ENCODE measurements at places on chromosomes 13 and 19.

GRCh38 chr13:64413529-64413928 is 2816.6 kb downstream of the PCDH9 start:
- DNase-seq, result no peak

DNA sequence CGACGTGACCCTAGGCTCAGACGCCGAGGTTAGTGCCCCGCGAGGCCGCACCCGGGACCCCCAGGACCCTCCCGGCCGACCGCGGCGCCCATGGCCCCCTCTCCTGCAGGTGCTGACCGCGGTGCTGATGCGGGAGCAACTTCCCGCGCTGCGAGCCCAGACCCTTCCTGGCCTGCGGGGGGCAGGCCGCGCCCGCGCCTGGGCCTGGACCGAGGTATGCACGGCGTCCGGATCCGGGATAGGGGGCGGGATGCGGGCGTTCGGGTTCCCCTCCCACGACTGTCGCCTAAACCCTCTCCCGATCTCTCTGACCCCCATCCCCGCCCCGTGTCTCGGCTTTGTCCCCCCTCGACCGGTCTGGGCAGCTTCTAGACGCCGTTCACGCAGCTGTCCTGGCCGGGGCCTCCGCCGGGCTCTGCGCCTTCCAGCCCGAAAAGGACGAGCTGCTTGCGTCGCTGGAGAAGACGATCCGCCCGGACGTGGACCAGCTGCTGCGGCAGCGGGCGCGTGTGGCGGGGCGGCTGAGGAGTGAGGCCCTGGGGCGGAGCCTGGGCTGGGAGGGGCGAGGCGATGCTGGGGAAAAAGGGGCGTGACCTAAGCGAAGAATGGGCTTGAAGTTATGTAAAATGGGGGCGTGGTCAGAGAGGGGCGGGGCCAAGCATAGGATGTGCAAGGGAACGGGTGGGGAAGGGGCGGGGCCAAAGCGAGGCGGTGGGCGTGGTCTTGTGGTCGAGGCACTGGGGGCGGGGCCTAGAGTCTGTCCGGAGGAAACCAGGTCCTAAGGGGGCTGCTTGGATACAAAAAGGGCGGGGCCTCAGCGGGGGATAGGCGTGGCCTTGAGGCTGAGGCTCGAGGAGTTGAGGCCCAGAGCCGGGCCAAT is 16.0 kb upstream of the COLGALT1 start:
- no peak for DNase-seq

DNA sequence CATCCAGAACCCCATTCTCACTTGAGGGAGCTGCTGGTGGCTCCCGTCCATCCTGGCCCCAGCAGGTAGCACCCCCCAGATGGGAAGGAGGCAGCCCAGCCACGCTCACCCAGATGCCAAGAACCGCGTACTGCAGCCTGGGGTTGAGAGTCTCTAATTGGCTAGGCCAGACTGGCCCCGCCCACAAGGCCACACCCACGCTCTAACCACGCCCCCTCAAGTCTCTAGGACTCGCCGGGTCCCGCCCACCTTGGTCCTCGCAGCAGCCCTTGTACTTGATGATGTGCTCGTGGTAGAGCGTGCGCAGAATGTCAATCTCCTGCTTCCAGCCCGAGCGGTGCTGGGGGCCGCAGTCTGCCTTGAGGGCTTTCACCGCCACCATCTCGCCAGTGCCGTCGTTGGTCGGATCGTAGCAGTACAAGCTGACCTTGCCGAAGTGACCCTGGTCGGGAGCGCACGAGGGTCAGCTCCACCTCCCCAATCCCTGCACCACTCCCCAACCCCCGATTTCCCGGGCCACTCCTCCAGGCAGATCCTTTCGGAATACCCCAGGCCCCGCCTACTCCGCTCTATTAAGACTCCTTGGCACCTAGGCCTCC is 14.5 kb upstream of the ICAM3 start:
- DNase-seq, result no peak

GRCh38 chr13:26220575-26220974 is 1.5 kb downstream of the RNF6 start:
- DNase-seq, result no peak

DNA sequence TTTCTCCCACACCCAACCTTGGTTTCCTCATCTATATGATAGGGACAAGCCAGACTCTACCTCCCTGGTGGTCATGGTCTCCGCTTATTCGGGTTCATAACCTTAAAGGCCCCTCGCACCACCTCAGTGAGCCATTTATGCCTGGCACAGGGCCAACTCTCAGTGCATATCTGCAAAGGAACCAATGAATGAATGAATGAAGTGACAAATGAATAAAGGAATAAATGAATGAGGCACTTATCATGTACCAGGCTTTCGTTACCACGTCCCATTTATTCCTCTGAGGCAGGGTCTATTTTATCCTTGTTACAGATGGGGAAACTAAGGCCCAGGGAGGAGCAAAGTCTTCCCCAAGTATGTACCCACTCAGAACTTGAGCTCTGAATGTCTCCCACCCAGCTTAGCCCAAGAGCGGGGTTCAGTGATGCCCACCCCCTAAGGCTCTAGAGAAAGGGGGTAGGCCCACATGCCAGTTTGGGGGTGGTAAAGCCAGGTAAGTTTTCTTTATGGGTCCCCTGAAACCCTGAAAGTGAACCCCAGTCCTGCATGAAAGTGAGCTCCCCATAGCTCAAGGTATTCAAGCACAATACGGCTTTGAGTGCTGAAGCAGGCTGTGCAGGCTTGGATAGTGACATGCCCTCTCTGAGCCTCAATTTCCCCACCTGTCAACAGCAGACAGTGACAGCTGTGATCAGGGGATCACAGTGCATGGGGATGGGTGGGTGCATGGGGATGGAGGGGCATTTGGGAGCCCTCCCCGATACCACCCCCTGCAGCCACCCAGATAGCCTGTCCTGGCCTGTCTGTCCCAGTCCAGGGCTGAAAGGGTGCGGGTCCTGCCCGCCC is 490 bp upstream of the SLC5A5 start:
- no peak for DNase-seq

GRCh38 chr19:37950471-37951175 is 43.6 kb downstream of the SIPA1L3 start:
- DNase-seq, result no peak

DNA sequence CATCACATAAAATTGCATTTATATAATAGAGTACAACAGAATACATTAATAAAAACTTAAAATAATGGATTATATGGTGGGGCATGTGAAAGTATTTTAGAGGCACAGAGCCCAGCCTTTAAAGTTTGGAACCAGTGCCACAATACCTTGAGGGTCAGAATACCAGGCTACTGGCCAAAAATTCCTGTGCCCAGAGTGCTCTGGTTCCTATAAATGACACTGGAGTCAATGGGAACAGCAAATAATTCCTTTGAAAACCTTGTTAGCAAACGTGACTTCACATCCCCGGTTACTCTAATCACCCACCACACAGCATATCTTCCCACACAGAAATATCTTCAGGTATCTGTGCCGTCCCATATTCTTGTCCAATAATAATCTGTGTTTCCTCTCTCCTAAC is 1242.6 kb downstream of the DIAPH3 start:
- no peak for DNase-seq

- DNase-seq, result no peak
Measured at GRCh38 chr13:31064636-31065035, 97.1 kb downstream of the HSPH1 start.

- DNase-seq, result no peak
Measured at GRCh38 chr13:42561752-42562467, 12.0 kb upstream of the TNFSF11 start.

DNA sequence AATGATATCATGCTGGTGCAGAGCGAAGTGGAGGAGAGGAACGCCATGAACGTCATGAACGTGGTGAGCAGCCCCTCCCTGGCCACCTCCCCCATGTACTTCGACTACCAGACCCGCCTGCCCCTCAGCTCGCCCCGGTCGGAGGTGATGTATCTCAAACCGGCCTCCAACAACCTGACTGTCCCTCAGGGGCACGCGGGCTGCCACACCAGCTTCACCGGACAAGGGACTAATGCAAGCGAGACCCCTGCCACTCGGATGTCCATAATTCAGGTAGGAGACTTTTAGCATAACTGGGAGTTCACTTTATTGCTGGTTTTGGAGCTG is 3.3 kb downstream of the PCDH17 start:
- DNase-seq, result no peak

DNA sequence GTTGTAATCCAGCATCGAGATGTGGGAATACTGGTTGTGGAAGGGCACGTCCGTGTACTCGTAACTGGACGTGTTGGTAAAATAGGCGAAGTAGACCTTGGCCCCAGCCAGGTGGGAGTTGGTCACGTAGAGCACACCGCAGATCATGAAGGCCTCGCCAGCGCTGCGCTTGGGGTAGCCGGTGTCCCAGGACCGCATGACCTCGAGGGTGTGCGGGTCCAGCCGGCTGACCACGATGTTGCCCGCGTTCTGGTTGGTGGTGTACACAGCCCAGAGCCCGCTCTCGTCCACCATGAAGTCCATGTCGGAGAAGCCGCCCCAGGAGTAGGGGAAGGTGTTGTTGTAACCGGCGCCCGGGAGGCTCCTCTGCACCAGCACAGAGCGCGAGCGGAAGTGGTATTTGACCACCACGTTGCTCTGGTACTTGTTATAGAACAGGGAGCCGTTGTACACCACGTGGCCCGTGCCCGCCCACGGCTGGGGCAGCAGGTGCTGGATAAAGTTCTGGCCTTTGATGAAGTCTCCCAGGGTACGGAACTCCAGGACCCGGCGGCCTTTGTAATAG is 19.2 kb downstream of the PIN1 start:
- DNase-seq, result no peak

- no peak for DNase-seq
Measured at GRCh38 chr19:43784981-43785808, 4.4 kb upstream of the KCNN4 start.

- no peak for DNase-seq
Measured at GRCh38 chr13:44930963-44931623, 58.2 kb downstream of the NUFIP1 start.

DNA sequence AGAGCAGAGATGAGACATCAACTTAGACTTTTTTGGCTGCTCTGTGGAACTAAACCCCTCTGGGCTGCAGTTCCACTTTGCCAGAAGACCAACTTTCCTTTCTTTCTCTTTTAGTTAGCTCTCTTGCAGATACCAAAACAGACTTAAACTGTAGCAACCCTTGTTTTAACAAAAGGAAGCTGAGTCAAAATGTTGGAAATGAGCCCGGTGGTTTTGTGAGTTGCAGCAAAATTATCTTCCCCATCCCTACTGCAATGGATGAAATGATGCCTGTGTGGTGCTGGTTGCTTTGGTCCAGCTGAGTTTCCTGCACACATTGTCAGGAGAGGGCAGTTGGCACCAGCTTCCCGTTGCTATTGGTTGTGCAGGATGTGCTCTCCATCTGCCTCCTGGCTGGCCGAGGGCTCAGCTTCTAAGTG is 115.3 kb downstream of the LRCH1 start:
- DNase-seq, result peak; percentile 66

DNA sequence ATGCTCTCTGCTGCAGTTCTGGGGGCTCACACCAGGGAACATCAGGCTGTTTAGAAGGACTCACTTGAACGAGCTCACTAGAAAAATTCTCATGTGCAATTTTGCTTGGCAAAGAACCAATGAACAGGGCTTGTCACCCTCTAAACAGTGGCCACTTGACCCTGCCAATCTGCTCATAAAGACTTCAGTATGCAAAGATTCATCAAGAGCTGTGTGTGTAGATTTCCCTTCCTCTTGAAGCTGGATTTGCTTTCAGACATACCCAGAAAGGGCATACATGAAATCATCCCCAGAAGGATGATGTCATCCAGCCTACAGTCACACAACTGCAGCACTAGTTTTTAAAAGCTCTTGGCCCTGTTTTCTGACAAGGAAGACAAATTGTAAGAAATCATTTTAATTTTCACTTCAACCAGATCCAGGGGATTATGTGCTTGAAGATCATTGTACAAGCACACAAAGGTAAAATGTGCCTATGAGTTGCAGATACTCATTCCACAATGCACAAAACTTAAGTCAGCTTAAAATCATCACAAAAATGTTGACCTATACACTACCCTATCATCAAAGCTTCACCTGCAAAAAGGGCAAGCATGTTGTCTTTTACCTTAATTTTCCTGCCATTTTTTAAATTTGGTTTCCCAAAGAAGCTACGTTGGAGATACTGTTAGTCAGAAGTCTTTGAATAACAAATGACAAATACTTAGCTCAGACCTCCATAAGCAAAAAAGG is 5.2 kb upstream of the STK24 start:
- DNase-seq, result no peak

- no peak for DNase-seq
Measured at GRCh38 chr13:38902551-38902950, 88.1 kb downstream of the STOML3 start.

DNA sequence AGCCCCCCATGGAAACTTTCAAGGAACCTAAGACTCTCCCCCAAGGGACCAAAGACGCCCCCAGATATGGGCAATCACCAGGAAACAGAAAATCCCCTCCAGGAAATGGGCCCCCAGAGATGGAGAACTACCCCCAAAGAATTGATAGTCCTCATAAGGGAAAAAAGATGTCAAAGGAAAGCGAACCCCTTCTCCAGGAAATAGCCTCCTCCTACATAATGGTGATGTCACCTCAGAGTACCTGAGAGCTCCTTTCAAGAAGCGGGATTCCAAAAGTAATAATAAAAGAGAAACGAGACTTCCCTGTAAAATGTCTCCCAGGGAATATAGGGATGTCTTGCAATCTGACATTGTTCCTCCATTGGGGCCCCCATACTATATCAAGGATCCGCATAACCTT is 1.1 kb downstream of the CDKN2D start:
- no peak for DNase-seq

- DNase-seq, result no peak
Measured at GRCh38 chr13:24264976-24265375, 44.4 kb upstream of the C1QTNF9 start.

DNA sequence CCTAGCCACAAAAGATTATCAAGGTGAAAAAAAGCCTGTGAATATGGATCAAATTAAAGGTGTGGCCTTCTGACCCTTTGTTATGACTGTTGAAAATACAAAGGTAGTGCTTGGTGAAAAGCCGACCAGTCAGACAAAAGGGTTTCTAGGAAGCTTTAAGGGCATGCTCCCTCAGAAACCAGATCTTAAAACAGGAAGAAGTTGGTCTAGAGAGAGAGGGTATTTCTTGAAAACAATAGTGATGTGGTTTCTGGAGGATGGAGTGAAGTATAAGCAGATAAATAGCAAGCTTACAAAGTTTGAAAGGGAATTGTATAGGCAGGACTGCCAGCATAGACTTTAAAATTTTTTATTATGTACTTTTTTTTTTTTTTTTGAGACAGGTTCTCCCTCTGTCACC is 5.0 kb upstream of the EID2 start:
- DNase-seq, result no peak

DNA sequence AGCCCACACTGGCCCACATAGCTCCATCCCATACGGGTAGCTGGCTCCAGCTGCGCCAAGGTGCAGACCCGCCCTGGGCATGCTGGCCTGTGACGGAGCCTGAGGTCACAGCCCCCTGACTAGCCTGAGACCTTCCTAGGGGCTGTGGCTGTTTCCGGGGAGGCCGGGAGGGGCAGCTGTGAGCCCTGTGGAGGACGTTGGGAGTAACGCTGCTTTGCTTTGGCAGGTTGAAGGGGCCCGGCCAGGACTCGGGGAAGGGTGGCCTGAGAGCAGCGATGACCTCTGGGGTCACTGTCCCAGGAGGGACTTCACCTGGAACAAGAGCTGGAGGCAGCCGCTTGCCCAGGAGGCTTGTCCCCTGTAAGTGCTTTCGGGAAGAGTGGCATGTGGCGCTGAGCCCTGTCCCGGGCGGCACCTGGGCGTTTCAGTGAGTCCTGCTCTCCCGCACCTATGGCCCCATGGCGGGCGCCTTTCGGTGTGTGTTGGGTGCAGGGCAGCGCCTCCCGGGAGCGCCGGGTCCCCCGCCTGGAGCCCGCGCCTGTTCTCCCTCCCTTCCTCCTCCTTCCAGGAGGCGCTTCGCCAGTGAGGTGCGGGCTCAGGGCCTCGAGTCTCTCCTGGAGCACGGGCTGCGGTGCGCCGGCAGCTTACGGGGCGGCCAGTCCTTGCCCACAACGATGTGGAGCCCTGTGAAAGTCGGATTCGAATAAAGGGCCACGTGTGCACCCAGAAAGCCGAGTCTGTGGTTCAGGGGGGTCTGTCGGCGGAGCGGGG is 1.1 kb upstream of the FAM174C start:
- no peak for DNase-seq

Data from AG04449 (cell line).